ENCODE measurements at places on chromosomes 2 and 18.

DNA sequence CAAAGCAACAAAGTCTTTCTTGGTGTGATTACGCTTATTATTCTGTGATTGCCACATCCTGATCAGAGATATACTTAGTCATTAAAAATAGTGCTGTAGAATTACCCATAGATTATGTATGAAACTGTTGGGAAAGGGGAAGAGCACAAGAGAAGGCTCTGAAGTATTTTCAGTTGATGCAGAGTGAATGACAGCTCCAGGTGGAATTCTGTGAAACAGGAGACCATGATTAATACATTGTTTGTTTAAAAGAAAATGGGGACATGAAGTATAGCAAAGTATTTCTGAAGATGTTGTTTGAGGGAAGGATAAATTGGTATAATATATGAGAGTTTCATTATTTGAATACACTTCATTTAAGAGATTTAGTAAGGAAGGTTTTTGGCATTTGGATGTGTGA, 307.6 kb upstream of the CDH20 start:
- no peak for DNase-seq

DNA sequence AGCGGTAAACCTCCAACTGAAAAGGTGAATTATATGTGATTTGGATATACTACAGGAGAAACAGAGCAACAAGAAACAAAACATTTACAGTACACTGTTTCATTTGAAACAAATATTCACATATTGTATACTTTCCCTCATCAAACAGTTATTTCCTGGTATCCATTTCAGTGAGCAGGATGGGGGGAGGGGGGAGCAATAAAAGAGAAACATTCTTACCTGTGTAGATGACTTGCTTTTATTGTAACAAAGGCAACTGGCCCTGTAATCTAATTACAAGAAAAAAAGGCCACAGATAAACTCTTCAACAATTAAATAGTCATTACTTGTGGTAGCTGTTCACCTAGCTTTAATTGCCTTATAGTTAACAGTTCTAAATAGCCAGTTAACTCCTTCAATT, 3.9 kb upstream of the PPP1CB start:
- no peak for DNase-seq

GRCh38 chr2:191302459-191303139, 57.4 kb downstream of the MYO1B start:
- no peak for DNase-seq

DNA sequence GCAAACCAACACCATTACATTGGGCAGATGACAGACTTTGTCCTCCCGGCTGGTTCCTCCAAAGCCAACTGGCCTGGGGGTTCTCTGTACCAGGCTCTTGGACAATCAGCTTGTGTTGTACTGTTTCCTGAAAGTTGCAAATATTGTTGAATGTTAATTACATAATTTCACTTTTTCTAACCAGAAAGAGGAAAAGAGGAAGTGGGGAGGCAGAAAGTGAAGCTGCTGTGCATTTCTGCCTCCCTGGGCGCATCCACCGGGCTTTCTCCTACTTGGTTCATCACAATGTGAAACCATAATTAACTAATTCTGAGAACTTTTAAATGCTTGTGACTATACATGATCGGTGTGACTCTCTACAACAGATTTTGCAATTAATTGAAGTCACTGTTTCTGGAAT, 10.1 kb downstream of the TWIST2 start:
- no peak for DNase-seq

DNA sequence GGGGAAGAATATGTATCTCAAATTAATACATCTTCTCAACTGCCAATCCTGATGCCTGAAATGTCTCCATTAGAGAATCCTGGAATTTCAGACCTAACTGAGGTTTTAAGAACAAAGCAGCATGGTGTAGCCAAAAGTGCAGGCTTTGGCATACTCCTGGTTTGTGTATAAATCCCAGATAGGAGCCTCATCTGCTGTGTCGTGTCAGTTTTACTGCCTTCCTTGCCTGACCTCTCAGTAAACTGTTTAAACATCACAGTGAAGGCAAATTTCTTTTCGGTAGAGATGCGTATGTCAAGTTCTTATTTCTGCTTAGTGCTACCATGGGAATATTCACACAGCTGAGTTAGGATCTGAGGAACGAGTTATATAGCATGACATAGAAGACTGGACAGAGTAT, 7.3 kb downstream of the SCG2 start:
- no peak for DNase-seq

GRCh38 chr2:17899871-17900270, 21.4 kb downstream of the KCNS3 start:
- DNase-seq: no peak

GRCh38 chr2:10494351-10495066, 46.4 kb upstream of the ODC1 start:
- DNase-seq: no peak

- DNase-seq: peak; percentile 94
Observed at GRCh38 chr2:27622921-27623384, 5.9 kb downstream of the CCDC121 start.

- DNase-seq: no peak
Observed at GRCh38 chr2:27854229-27854862, 35.8 kb downstream of the RBKS start.

- DNase-seq: peak; percentile 99
Observed at GRCh38 chr2:20584399-20585358, 66.2 kb downstream of the HS1BP3 start.

DNA sequence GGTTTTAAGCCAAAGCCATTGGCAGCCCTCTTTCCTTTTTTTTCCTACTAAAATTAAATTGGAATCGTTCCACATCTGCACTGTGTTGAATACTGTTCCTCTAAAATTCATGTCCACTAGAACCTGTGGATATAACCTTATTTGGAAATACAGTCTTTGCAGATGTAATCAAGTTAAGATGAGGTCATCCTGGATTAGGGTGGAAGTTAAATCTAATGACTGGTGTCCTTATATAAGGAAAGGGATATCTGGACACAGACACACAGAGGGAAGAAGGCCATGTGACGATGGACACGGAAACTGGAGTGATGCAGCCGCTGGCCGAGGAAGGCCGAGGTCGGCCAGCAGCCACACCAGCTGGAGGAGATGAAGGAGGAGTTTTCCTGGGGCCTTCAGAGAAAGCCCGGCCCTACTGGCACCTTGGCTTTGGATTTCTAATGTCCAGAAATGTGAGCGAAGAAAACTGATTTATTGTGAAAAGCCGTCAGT, 49.4 kb downstream of the LONRF2 start:
- DNase-seq: no peak

- DNase-seq: no peak
Observed at GRCh38 chr18:27608742-27609141, 423.6 kb upstream of the CHST9 start.

GRCh38 chr2:98487806-98488189, 43.1 kb downstream of the INPP4A start:
- peak; percentile 14 for DNase-seq

GRCh38 chr2:20370191-20370590, 19.5 kb upstream of the PUM2 start:
- no peak for DNase-seq

DNA sequence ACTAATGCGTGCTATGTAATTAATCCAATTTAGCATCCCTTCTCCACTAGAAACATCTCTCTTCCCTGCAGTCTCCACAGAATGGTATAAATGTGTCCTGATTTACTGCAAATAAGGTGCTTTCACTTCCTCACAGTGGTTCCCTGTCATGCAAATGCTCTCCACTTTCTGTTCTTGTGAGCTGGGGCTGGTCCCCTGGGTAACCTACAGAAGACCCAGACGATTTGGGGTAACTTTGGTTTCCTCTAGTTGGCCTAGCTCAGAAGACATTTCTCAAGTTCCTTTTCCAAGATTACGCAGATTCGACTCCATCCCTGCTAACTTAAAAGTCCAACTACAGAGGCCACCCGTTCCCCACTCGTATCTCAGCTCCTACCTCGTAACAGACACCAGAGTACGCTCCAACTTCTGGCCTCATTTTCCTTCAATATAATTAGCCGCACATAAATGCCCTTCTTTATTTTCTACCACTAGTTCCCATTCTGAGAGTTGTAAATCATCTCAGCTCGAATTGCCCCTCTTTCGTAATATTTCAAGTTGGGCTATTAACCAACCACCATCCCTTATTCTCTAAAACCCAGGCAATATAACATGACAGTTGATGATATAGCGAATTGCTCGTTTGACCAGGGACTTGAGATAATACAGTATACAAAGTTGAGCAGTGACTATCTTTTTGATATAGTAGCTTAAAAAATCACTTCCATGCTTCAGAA, 28.8 kb upstream of the NEDD4L start:
- DNase-seq: no peak

DNA sequence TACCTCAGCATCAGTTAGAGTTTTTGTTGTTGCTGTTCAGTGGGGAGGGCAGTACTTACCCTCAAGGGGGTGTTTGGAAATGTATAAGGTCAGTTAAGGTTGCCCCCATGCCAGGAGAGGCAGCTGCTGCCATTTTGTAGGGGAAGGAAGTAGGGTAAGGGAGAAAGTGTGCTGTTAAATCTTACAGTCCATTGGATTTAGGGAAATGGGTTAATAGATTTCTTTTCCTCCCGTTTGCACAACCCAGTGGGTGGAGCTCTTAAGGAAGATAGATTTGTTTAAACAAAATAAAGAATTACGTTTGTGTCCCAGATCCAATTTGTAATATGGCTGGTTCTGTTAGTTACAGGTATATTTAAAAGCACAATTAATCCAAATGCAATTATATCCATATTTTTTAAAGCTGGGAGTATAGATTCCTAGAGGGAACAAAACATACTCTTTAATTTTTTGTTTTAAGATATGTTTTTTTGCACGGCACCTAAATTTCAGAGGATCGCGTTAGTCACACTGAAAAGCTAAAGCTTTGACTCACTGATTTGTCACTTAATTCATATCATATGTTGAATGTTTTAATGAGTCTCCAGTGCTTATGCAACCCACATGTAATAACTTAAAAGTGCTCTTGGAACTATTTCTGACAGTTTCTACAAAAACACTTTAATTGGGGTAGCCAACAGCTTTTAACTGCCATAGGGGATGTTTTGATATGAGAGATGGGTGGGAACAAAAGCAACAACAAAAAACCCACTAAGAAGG, 9.0 kb upstream of the CWC22 start:
- peak; percentile 91 for DNase-seq

- DNase-seq: no peak
Observed at GRCh38 chr2:28343971-28344715, 48.5 kb upstream of the FOSL2 start.

GRCh38 chr18:62828852-62829251, 113.5 kb downstream of the PHLPP1 start:
- DNase-seq: peak; percentile 34

DNA sequence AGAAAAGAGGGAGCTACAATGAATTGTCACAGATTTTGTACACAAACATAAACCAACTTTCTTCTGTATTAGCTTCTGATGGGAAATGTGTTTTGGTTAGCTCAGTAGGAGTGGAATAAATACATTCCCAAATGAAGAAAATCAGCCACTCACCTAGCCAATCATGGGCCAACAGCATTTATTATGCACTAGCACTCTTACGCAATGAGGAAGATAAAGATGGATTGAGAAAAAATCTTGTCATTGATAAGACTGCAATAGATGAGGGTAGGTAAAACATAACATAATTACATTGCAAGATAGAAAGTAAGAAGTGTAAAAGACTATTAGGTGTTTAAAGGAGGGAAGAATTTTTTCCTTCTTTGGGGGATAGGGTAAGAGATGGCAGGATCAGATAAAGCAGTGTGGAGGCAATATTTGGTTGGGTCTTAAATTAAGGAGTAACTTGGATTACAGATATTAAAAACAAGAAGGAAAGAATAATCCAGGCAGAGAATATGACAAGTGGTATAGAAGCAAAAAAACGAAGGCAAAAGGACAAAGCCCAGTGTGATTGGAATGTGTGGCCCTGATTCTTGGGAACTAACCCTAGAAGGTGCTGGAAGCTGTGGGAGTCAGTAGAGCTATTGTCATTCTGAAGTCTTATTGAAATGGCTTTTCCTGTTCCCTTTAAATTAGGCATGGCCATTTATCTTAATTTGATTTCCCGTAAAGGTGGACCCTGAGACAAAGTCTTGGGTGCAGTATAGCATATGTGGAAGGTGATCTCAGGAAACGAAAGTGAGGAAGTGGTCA, 208.4 kb upstream of the MEX3C start:
- no peak for DNase-seq
